ENCODE measurements at places on chromosomes 11 and 22. TPM values are rescaled to one million over a fixed set of nuclear protein-coding genes. Genes with fewer than 3 reads are reported as not detected.

DNA sequence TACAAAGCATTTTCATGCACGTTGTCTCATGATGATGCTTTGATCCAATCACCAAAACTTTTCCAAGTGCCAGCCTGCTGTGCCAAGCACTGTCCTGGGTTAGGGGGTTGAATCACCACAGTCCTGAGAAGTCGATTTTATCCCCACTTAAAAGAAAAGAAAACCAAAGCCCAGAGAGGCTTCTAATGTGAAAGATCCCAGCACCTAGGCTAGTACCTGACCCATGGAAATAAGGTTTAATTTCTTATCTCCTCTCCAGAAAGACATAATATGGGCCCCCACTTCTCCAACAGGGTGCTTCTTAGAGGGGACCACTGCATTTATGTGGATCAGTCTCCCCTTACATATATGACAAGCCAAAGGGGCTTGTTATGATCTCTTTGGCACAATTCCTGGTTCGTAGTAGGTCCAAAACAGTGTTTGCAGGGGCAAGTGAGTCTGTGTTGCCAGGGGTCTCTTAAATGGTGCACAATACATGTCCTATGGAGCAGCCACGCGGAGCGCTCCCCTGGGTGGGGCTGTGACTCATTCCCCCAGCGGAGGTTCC, 1.9 kb upstream of the BCL9L start:
- no peak for DNase-seq

GRCh38 chr11:133955081-133955891, 1.5 kb downstream of the IGSF9B start:
- no peak for DNase-seq

Gene TEX12
- total RNA-seq, result not detected

Gene DEFB131B
- total RNA-seq, result not detected

DNA sequence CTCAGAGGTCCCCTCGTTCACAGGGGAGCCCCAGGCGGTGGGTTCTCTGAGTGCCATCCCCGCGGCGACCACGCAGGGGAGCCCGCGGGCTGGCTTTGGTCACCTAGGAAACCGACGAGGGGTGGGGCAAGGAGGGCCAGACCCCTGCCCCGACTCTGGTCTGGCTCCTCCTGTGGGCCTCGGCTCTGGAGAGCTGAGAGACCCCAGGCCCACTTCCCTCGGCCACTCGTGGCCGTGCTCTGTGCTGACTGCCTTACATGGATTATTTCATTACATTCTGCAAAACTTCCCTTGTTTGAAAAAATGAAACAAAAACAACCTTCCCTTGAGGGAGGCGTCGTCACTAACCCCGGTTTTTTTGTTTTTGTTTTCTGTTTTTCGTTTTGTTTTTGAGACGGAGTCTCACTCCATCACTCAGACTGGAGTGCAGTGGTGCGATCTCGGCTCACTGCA, 15.1 kb upstream of the CYTH4 start:
- DNase-seq, result no peak

GRCh38 chr11:63831326-63831725, 7.6 kb upstream of the MARK2 start:
- no peak for DNase-seq

Gene FGF19
- 37.5 TPM for total RNA-seq

GRCh38 chr11:46229230-46229629, 48.2 kb upstream of the CREB3L1 start:
- DNase-seq, result no peak

GRCh38 chr11:61732705-61733104, 19.7 kb upstream of the MYRF start:
- no peak for DNase-seq

- DNase-seq, result no peak
Observed at GRCh38 chr11:2100361-2101170, 38.6 kb downstream of the IGF2 start.

Gene RAG1
- total RNA-seq, result 0.54 TPM

DNA sequence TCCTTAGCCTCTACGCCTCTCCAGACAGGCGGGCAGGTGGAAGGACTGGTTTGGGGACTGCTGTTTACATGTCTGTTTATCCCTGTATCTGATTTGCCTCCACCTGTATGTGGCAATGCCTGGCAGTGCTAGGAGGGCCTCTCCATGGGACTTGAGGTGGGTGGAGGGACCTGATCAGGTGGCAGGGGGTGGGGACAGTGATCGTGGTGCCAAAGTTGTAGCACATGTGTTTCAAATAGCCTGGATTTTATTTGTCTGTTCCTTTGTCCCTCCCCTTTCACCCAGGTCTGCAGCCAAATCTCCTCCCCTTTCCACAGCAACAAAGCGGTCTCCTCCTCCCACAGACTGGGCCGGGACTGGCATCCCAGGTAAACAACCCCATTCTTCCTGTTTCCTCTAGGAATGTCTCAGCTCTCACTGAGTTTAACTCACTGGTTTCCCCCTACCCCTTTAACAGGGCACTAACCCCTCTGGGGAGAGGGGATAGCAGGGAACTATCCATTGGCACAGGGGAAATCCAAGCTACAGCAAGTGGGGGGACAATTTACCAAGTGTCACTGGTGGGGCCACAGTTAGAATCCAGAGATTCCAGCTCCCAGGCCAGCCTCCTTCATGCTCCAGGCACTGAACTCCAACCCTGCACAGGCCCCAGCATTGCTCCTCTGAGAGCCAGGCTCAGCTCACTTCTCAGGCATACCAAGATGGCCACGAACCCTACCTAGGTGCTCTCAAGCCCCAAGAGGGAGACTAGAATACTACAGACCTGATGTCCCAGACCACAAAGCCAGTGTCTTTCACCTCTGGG, 22.9 kb upstream of the TLCD5 start:
- no peak for DNase-seq

DNA sequence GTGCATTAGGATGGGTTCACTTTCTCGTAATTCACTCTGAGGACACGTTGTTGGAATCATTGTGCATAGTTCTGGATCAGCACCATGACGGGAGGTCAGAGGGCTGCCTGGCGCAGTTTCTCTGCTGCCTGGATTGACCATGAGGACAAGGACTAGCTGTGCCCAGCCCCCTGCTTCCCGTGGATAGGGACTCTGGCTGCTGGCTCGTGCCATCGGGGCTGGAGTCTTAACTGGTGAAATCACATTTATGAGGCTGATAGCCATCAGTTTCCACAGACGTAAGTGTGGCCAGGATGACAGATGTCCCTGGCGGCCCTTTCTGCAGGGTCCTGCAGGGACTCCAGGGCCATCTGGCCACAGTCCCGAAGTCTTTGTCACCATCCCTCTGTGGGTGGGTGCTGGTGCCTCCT, 24.1 kb upstream of the GRAMD4 start:
- DNase-seq, result no peak

DNA sequence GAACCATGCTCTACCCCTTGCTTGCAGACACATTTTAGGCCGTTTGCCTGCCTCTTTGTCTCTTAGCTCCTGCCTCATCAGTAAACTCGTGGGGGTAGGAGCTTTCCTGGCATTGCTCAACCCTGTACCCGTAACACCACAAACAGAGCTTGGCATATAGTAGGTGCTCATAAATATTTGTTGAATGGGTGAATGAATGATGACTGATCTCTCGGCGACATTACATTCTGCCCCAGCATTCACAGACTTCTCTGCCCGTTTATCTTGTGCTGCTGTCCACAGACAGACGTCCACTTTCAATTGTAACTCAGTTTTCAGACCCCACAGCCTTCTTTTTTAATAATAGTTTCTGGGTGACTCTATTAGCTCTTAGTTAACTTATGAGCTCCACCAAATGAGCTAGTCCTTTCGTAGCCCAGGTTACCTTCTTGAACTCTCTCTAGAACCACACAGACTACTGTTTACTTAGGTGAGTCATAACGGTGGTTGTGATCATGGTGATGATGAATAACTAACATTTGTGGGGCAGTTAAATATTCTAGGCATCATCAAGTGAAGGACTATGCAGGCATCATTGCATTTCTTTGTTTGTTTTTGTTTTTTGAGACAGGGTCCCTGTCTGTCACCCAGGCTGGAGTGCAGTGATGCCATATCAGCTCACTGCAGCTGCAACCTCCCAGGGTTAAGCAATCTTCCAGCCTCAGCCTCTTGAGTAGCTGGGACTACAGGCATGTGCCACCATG, 188.4 kb downstream of the ADAMTS15 start:
- DNase-seq, result peak; percentile 16

Gene CCDC116
- total RNA-seq, result 0.66 TPM

DNA sequence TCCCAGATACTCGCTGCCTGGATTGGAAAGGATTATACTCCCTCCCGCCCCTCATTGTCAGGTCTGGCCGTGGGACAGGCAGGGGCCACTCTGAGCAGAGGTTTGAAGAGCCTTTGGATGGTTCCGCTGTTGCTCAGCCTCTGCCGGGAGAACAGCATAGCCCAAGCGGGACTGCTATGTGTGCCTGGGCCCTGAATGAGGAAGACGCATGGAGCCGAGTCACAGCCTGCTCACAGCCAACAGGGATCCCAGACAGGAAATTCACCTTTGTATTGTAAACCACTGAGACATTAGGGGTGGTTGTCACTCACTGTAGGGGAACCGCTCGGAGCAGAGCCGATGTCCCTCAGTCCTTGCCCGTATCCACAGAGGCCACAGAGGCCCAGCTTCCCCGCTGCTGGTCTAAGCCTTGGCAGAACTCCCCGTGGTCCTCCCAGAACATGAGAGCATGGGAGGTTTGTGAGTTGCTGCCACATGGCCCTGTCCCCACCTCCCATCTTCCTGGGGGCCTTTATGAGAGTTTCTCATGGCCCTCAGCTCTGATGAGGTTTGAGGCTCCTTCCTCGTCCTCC, 10.7 kb upstream of the FAM118A start:
- no peak for DNase-seq

GRCh38 chr11:57479021-57479663, 18.8 kb downstream of the RTN4RL2 start:
- no peak for DNase-seq

GRCh38 chr11:134036492-134037045, 32.3 kb upstream of the JAM3 start:
- no peak for DNase-seq

DNA sequence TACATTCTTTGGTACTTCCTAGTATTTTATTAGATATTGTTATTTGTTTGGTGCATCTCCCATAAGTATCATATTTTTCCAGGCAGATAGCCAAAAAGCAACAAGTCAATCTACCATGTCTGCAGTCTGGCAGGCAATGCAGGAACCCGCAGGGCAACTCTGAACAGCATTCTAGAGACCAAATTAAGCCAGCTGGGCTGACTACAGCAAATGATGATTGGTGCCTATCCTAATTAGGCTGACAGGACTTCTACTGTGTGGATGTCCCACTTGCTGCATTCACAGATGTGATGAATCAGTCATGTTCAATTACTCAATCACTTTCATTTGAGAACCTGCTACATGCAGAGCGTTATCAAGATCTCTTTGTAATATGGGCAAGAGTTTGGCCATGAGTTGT, 40.3 kb upstream of the AMOTL1 start:
- DNase-seq, result no peak

DNA sequence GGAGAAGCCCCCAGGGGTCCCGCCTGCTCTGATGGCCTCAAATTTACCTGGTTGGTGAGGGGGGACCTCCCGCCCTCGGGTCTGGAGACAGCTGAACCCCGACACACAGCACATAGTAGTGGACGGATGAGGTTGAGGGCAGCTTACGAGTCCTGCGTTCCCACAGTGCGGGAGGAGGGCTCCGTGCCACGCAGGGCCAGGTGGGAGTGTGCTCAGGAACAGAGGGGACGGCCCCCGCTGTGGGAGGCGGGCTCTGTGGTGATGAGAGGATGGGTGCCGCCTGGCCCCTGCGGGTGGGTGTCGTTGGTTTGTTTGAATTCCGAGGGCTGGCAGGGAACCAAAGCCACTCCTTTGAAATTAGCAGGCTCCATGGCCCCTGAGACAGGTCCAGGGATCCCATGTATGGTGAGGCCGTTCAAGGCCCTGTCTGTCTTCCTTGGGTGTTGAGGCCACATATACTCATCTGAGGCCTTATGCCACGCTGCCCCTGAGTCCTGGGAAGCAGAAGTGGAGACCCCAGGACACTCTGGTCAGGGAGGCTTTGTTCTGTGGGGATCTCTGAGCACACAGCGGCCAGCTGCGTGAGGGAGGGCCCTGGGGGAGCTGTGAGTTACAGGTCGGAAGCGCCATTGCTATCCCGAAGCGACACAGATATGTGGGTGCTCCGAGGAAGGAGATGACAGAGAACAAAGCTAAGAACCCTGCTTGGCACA, 21.9 kb downstream of the NADSYN1 start:
- DNase-seq, result no peak

Gene SGSM1
- 5.1 TPM for total RNA-seq

GRCh38 chr11:118928870-118929500, 3.3 kb upstream of the BCL9L start:
- DNase-seq, result no peak

- DNase-seq, result peak; percentile 76
Observed at GRCh38 chr22:46596819-46597218, 23.4 kb upstream of the GRAMD4 start.

Gene OR8G5
- total RNA-seq, result not detected

GRCh38 chr11:129729216-129729615, 86.4 kb upstream of the TMEM45B start:
- no peak for DNase-seq

GRCh38 chr11:95451682-95452081, 220.7 kb upstream of the SESN3 start:
- DNase-seq, result no peak

DNA sequence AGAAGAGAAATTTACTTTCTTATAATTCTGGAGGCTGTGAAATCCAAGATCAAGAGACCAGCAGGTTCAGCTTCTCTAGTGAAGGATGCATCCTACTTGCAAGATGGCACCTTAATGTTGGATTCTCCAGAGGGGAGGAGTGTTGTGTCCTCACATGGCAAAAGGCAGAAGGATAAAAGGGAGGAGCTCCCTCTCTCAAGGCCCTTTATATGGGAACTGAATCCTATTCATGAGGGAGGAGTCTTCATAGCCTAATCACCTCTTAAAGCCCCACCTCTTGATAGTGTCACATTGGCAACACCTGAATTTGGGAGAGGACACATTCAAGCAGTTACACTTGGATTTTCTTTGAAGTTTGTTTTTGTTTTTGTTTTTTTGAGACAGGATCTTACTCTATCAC, 79.5 kb downstream of the SLC36A4 start:
- DNase-seq, result no peak

GRCh38 chr11:74057249-74058151, 48.6 kb upstream of the UCP3 start:
- DNase-seq, result peak; percentile 2

DNA sequence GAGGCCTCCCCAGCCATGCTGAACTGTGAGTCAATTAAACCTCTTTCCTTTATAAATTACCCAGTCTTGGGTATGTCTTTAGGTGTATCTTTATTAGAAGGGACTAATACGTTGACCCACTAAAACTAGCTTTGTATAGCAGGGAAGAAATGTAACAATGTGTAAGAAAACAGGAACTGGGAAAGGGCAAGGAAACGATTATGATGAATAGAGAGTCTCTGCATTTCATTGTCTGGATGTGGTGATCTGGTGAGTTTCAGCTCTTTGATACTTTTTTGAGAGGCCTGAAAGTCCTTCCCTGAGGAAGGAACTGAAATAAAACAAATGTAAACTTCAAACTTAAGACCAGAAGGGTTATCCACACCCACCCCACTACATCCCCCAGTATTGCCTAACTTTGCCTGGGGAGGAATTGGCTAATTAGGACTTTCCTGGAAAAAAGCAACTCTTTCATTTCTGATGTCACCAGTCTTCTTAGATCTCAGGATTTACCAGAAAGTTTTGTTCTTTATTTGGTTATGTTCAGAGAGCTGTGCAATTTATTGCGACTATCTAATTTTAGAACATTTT, 119.0 kb downstream of the LDLRAD3 start:
- DNase-seq, result no peak
